ENCODE measurements at places on chromosomes 12 and 14.
A peak's percentile ranks its signal among the peaks of the same experiment; 100 is the strongest.

GRCh38 chr14:56181681-56182085, 63.5 kb downstream of the PELI2 start:
- DNase-seq = no peak

DNA sequence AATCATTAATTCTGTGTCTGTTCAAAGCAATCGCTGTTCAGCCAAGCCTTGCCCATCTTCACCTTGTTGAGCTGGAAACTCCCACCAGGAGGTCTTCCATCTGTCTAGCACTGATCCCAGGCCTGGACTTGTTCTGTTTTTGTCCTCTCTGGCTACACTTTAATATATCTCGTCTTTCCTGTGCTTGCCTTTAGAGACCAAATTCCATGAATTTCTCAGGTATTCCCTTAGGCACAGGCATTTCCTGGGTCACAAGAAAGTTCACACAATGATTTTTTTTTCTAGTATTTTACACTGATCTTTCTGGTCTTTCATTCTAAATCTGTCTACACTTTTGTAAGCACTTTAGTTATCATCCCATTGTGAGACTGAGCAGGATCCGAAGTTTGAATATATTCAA, 116.4 kb upstream of the CCND2 start:
- no peak for DNase-seq

DNA sequence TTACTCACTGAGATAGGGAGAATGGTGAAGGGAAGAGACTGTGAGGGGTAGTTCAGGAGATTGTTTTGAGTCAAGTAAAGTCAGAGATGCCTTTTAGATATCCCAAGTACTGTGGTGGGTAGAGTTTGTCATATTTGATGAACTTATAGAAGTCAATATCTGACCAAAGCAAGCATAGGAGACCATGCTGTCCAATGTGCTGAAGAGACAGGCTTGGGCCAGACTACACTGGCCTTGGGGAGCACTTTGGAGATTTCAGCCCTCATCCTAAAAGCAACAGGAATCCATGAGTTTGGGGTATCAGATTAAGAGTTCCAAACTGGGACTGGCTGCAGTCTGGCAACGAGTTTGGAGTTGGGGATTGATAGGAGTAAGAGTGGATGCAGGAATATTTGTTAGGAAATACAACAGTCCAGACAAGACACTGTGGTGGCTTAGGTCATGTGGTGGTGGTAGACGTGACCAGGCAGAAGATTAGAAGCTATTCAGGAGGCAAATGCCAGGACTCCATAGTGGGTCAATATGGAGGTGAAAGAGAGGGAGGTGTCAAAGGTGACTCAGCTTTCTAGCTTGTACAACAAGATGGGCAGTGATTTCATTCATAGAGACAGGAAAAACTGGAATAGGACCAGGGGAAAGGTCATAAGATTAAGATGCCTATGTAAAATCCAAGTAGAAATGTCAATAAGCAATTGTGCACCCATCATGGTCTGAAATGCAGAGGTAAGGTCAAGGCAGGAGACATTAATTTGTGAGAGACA, 81.9 kb downstream of the FAR2 start:
- DNase-seq = no peak

DNA sequence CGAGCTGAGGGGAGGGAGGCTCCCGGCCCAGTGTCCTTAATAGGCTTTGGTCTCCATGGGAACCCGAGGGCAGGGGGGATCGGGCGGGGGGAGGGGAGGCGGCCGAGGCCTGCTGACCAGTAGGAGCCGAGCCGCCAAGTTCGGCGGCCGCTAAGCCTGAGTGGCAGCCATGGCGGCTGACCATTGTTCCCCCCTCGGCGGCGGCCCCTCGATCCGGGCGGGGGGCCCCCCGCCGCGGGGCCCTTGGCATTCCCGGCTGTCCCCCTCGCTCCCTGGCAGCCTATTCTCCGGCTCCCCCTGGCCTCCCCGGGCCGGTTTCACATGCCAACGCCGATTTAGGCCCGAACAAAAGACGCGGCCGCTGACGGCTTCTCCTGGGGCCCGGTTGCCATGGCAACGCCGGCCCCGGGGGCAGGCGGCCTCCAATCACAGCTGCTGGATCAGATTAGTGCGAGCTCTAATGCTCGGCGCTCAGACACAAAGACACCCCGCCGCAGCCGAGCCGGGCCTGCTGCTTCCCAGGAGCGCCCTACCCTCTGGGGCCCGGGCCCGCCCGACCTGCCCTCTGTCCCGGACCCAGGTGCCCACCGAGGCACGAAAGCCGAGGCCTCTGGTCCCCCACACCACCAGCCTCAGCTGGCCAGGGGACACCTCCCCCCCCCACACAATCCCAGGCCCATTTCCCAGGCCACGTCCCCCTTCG, 7.3 kb downstream of the MSI1 start:
- peak; percentile 31 for DNase-seq

GRCh38 chr14:93936245-93936644, 9.1 kb downstream of the FAM181A start:
- DNase-seq = peak; percentile 9

DNA sequence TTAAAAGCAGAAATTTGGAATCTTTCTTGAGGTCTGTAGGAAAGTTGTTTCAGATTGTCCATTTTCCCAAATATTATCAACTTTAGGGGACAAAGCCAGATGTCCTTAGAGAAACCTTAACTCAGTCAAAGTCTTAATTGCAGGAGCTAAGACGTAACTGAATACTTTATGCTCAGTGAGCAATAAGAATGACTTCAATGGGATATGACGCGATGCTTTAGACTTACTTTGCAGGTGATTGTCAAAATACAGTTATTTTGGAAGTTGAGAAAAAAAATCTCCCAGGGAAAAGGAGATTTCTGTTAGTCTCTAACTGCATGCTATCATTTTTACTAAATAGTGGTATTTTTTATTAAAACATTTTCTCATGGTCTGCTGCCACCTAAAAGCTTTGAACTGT, 750.9 kb upstream of the STXBP6 start:
- DNase-seq = no peak

GRCh38 chr12:98594050-98594835, 757 bp downstream of the SLC25A3 start:
- DNase-seq = peak; percentile 88

GRCh38 chr12:45458238-45458637, 242.3 kb downstream of the ANO6 start:
- DNase-seq = no peak

DNA sequence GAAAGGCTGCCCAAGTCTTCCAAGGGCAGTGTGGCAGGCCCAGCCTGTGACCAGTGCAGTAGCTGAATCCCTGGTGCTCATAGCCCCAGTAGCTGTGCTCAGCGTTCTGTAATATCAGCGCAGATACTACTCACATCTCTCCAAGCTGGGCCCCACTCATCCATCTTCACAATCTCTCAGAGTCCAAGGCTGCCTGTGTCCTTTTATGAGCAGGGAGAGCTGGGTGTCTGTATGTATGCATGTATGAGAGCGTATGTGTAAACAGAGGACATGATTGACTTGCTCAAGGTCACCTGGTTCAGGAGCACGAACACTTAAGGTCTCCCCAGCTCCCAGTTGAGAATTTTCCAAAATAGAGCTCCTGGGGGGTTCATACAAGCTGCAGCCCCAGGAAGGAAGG, 5.4 kb downstream of the AQP6 start:
- no peak for DNase-seq

DNA sequence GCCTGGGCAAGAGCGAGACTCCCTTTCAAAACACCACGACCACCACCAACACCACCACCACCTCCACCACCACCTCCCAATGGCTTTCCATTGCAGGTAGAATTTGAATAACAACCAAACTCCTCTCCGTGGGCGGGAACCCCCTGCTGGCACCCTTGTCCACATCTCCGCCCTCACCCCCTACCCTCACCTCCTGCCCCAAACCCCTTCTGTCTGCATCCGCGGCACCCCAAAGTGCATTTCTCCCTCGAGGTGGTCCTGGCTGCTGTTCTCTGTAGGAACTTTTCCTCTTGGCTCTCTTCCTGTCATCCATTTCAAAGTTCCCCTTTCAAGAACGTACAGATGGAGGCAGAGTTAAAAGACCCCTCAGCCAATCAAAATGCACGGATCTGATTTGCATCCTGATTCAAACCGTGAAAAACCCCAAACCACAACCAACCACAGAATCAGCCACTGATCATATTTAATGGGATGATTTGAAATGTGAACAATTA, 3.8 kb downstream of the SDSL start:
- DNase-seq = no peak

- no peak for DNase-seq
Measured at GRCh38 chr12:58491306-58491705, 429.0 kb downstream of the LRIG3 start.

DNA sequence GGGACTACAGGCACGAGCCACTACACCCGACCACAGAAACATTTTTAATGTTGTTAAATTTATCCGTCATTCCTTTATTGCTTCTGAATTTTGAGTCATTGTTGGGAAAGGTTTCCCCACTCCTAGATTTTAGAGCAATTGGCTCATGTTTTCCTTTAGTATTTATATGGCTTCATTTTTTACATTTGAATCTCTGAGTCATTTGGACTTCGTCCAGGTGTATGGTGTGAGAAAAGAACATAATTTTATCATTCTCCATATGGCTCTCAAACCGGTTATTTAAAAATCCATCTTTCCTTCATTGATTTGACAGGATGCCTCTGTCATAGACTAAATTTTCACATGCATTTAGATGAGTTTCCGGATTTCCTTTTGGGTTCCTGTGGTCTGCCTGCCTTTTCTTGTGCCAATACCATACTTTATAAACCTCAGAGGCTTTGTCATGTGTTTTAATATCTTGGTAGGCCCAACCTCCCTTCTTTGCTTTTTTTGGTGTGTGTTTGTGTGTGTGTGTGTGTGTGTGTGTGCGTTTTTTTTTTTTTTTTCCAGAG, 30.9 kb downstream of the LRTM2 start:
- no peak for DNase-seq

DNA sequence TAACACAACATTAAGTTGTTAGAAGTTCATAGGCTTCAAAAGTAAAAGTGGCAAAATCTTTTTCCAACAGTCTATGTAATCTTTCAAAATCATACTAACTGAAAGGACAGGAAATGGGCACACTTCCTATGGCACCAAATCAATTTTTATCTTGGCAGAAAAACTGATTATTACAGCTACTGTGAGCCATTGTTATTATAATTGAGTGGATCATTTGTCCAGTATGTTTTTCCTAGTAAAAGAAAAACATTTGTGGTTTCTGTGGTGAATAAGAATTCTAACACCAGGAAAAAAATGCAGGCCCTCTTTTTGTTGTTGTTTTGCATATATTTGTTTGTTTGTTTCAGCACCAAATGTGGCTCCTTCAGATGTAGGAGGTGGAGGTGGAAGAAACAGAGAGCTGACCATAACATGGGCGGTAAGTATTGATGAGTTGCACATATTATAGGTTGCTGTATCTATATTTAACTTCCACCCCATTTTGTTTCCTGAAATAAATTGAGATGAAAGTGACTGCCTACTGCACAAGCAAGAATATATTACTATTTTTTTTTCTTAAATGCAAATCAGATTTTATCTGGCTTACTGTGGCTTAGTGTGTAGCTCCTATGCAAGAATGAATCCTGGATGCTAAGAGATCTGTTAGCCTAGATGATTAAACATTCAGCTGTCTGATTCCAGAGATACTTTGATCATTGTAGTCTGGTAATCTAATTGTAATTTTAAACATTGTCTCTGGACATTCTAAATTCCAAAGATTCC, 174.1 kb upstream of the PDZRN4 start:
- DNase-seq = no peak

GRCh38 chr14:20305265-20306078, at the start of gene TTC5:
TTC5 (minus strand) TSS chr14:20305951; CDS start chr14:20305937, 14 bp downstream.
- DNase-seq = peak; percentile 93

- DNase-seq = no peak
Measured at GRCh38 chr12:43060742-43061141, 471.2 kb upstream of the PRICKLE1 start.

DNA sequence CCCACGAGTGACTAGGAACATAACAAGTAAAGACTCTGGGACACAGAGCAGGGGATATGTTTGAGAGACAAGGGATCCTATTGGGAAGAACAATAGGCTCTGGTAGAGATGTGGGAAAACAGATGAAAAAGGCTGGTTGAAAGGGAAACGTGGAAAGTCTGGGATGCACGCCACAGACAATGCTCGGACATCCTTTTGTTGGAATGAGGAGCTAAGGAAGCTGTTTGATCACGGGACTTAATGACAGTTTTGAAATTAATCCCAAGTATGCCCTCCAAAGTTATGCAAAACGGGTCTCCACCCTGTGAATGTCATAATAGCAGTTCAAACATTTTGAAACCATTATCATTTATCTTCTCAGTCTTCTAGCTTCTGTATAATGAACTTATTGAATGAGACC, 31.7 kb upstream of the ANO2 start:
- DNase-seq = no peak

- DNase-seq = no peak
Measured at GRCh38 chr12:52097045-52097666, 17.7 kb downstream of the SMIM41 start.

DNA sequence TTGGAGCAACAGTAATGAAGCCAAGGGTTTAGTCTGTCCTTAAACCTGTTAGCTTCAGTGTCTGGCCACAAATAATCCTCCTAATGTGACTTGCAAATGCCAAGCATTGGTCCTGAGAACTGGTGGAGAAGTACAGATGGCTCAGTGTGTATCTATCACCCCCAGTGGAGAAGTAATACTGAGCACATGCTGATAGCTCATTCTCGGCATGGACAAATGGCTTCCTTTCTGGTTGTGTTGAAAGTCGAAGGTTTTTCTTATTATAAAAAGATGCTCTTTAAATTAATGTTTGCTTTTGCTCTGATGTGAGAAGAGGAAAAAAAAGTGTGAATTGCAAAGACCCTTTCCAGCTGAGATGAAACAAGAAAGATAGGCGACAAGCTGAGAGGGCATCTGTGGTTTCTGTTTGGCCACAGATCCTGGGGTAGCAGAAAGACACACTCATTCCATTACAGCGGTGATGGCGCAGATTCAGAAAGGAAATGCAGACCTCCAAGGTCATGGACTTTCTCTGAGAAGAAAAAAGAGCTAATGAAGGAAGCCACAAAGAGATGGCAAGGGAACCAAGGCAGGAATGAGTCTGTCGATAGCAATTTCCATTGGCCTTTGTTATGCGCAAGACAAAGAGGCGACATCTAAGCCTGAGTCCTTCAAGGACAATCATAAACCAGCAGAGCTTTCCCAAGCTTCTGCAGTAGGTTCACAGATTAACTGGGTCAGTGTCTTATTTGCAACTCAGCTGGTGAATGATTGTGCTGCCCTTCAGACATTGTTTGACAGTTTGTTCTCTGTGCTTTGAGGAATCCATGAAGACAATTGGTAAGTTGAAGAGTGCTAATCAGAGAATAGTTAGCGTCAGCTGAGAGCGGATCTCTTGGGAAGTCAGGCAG, 155.5 kb upstream of the RGS6 start:
- DNase-seq = no peak

DNA sequence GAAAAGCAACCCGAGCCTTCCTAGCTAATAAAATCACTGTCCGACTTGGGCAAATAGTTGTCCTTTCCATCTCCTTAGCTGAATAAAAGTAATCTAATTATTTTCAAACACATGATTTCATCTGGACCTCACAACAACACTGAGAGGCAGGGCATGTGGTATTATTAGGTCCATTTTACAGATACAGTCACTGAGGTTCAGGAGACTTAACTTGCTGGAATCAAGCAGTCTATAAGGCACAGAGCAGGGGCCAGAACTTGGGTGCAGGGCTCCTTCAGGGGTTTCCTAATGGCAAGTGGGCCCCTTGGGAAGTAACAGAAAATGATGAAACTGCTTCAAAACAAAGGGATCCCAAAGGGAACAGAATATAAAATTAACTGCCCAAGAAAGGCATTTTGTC, 15.5 kb downstream of the PLXNC1 start:
- DNase-seq = no peak

- no peak for DNase-seq
Measured at GRCh38 chr14:73859145-73859544, 7.5 kb downstream of the PTGR2 start.

Measured in erythroblast (primary cell).